ENCODE measurements at places on chromosomes 5 and 9. TPM values are rescaled to one million over a fixed set of nuclear protein-coding genes. Genes with fewer than 3 reads are reported as not detected.

TAF11L7 gene
- not detected for total RNA-seq

PAX5 gene
- total RNA-seq: not detected

RABL6 gene
- 90.5 TPM for total RNA-seq

GABRA6 gene
- not detected for total RNA-seq

BNIP1 gene
- total RNA-seq: 15.1 TPM

ENHO gene
- 0.26 TPM for total RNA-seq

POU5F2 gene
- total RNA-seq: 0.12 TPM

SPINK4 gene
- total RNA-seq: not detected

C5orf46 gene
- total RNA-seq: not detected

TMEM252 gene
- not detected for total RNA-seq

MYO10 gene
- 10.2 TPM for total RNA-seq

- no peak for DNase-seq
Measured at GRCh38 chr5:156920042-156920860, 42.8 kb downstream of the TIMD4 start.

GRCh38 chr5:177089825-177090641 lies 3.3 kb downstream of the FGFR4 start:
- no peak for DNase-seq

GRCh38 chr5:101091902-101092301 lies 188.8 kb upstream of the ST8SIA4 start:
- DNase-seq: no peak

DNA sequence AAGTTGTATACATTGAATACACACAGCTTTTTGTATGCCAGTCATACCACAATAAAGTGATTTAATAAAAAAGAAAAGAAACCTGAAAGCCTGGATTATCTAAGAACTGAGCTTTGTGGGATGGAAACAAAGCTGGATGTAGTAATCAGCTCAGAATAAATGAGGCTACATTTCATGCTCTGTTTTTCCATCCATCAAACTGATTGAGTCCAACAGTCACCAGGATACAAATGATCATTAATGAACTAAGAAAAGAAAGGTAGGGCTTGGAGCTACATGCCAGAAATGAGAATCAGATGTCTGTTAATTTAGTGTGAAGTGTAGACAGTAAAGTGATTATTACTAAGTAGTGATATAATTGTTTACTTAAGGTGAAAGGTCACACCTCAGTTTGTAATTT lies 109.8 kb upstream of the TARS1 start:
- DNase-seq: no peak

- DNase-seq: no peak
Measured at GRCh38 chr9:100101608-100102007, 2.6 kb downstream of the INVS start.

DNA sequence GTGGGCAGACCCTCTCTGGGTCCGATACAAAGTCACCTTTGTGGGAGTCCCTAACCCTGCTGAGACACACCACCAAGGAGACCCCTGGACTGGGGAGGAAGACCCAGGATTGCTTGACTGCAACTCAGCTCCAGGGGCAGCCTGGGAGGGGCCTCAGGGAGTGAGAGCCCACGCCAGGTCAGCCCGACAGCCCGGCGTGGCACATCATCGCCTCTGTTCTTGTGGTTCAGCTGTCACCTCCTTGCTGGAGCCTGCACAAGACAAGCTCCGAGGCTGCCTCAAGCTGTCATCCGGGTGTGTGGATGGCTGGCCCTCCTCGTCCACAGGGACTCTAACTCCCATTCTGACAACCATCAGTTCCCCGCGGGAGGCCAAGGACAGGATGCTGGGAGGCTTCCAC lies 133.6 kb downstream of the ZNF354C start:
- no peak for DNase-seq

DNA sequence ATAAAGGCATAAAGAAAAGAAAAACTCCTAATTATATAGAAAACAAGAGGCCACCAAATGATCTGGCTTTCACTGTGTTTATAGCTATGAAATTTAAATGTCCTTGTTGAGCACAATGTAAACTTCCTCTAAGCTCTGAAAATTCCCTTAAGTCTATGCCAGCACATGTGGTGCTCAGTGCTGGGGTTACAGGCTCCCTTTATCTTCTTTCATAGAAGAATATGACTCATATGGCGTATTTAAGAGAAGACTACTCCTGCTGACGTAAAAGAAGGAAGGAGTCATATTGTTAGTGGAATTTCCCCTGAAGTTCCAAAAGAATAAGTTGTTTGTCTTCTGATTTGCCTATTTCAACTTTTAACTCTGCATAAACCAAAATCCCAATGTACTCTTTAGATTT lies 30.4 kb downstream of the RNF145 start:
- DNase-seq: no peak

- DNase-seq: no peak
Measured at GRCh38 chr9:136117916-136118319, 757 bp downstream of the TMEM250 start.

GRCh38 chr5:107652408-107652807 lies 18.3 kb downstream of the EFNA5 start:
- no peak for DNase-seq

DNA sequence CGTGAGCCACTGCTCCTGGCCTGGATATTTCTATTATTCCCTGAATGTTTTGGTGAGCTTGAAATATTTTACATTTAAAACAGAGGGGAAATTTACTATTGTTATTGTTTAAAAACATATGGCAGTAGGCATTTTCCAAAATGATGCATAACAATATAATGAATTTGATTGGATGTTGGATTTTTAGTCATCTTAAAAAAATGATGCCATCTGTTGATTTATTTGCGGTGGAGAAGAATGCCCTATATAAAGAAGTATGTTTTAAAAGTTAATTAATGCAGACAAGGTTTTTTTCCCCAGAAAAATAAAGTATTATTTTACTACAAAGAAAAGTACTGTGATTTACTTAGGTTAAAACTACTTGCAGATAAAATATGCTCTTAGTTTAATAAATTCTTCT lies 33.4 kb upstream of the ARRDC3 start:
- DNase-seq: no peak

- no peak for DNase-seq
Measured at GRCh38 chr5:154401931-154402330, 43.9 kb upstream of the SAP30L start.

DNA sequence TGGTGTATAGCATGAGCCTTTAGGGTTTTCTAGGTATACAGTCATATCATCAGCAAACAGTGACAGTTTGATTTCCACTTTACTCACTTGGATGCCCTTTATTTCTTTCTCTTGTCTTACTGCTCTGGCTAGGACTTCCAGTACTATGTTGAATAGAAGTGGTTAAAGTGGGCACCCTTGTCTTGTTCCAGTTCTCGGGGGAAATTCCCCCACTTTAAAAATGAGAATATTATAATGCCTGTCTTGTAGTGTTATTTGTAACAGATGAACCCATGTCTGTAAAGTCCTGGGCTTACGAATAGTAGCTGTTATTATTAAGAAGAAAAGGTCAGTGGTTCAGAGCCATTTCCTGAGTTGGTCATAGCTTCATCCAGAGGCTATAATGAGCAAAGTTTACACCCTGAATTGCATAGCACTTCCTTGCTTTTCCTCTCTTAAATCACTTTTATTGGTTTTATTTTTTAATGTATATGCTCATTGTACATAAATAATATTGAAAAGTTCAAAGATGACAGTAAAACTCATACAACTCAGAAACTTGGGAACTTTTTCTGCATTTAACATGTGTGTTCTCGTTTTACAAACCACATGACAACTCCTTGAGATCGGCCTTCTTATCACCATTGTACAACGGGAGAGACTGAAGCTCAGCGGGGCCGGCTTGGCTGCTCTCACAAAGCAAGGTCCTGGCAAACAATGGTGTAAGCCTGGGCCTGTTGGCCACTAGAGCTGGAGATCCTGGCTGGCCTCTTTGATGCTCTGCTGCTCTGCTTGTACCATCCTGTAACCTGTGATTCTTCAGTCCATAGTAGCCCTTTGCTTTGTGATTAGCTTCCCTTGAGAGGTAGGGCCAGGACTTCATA lies 85.2 kb downstream of the CYFIP2 start:
- no peak for DNase-seq

- DNase-seq: no peak
Measured at GRCh38 chr9:120741191-120741590, 26.9 kb upstream of the MEGF9 start.

DNA sequence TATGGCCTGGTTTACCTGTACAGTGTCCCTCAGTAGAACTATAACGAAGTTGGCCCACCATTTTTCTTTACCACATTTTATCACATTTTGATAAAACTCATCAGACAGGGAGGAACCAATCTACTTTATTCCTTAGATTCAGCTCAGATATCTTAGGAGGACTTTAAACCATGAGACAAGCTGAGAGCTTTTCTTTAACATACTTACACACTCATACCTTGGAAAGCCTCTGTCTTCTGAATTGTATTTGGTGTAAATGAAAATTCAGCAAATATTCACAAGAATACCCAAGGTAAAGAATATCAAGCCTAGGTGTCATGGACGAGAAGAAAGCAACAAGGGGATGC lies 313.2 kb downstream of the ENC1 start:
- DNase-seq: no peak

DNA sequence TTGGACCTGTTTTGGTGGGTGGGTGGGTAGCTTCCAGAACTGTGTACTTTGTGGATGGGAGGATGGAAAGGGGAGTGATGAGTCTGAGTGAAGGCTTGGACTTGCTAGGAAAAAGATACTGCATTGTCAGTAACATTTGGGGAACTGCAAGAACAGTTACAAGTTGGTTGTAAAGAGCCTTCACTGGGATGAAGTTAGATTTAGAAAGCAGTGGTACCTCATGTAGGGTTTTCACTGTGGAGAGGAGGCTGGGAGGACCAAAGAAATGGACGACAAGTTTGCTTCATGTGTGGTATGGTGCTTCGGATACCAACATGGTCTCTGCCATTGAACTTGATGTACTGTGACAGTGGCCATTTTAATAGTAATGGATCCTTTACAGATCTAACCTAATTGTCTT lies 50.3 kb downstream of the RAD23B start:
- no peak for DNase-seq

DNA sequence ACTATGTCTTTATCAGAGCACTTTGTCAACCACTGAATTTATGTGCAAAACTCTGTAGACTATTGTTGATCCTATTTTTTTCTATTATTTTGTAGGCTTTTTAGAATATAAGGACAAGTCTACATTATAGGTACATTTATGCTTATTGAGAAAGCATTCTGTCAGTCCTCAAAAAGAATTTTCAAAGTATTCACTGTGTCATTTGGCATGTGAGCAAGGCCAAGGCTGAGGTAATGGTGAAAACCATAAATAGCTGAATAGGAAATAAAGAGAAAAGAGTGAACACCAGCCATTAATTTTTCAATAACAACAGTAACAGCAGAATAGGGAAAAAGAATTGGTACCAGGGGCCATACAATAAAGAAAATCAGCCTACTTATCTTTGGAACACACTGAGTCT lies 21.0 kb downstream of the SKIC3 start:
- DNase-seq: no peak

GRCh38 chr5:178264044-178264443 lies 31.4 kb upstream of the PHYKPL start:
- DNase-seq: no peak

GRCh38 chr5:160312960-160313727 lies 780 bp upstream of the CCNJL start:
- no peak for DNase-seq

DNA sequence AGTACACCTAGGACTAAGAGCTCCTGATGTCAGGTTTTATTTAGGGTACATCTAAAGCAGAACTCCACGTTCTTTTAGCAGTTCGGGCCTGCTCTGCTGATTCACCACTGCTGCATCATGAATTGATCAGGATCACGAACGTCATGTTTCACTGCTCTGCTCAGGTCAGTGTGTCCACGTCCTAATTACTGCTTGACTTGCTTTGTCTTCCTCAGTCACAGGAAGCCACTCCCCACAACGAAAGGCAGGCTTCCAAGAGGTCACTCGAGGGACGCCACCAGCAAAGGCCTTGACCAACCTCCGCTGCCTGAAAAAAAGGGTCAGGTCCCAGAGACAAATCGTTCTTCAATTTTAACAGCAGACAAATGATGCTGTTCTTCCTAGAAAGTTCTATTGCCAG lies 40.3 kb downstream of the CTNND2 start:
- no peak for DNase-seq

DNA sequence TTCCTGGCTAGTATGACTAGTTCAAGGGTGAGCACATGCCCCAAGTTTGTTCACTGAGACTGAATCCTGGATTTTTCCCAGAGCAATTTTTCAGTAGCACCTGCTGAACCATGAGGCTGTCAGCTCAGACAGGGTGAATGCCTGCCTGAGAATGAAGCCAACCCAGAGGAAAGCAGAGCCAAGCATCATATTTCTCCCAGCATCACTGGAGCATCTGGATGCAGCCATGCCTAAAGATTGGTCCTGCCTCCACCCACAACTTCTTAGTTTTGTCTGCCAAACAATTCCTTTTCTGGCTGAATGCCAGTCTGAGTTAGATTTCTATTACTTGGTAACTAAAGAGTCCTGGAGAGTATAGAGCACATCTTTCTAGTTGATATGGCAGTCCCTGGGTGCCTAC lies 343.6 kb downstream of the CSNK1G3 start:
- DNase-seq: no peak

- no peak for DNase-seq
Measured at GRCh38 chr9:95261890-95262289, 55.6 kb downstream of the FANCC start.

DNA sequence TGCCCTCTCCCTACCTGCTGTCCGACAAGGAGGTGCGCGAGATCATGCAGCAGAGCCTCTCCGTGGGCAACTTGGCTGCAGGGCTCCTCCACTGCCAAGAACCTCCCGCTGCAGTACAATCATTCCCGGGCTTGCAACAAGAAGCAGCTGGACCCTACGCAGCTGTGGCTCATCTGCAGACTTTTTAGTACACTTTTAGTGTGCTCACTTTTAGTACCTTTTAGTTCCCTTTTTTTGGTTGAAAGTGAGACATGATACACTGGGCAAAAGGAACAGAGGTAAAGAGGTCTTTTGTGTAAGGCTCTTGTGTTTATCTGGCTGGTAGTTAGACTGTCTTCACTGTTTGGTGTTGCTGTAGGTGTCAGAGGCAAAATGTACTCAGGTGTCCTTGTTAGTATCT lies 58.1 kb upstream of the SPTLC1 start:
- no peak for DNase-seq

- DNase-seq: no peak
Measured at GRCh38 chr9:1013021-1013420, 36.6 kb downstream of the DMRT3 start.

- no peak for DNase-seq
Measured at GRCh38 chr9:87682085-87682484, 43.8 kb upstream of the CTSL start.

- peak; percentile 60 for DNase-seq
Measured at GRCh38 chr5:180494510-180495181, 467 bp downstream of the CNOT6 start.

- DNase-seq: no peak
Measured at GRCh38 chr5:179618923-179619554, 4.4 kb downstream of the HNRNPH1 start.

DNA sequence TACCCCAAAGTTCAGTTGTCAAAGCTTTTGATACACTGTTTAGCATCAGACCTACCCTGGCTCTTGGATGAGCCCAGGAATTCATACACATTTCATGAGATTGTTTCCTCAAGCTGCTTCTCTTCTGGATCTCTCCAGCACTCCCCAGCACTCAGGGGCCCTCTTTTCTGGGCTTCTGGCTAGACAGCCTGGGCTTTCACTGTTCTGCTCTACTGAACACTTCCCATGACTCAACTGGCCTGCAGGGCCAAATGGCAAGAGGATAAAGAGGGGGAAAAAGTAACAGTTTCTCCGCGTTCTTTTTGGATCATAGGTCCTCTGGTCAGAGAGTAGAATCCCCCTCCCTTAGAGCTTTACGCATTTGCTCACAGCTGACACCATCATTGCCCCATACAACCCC lies 20.9 kb upstream of the LURAP1L start:
- no peak for DNase-seq

Measured in psoas muscle (tissue), 8 donors.